ENCODE measurements at places on chromosomes 11 and 22. TPM values are rescaled to one million over a fixed set of nuclear protein-coding genes. Genes with fewer than 3 reads are reported as not detected.

GRAP2 gene
- total RNA-seq = 134 TPM

CABP2 gene
- not detected for total RNA-seq

MPPED1 gene
- not detected for total RNA-seq

VSTM5 gene
- not detected for total RNA-seq

ME3 gene
- total RNA-seq = 1.3 TPM

ANO9 gene
- total RNA-seq = 123 TPM

BAIAP2L2 gene
- 3.6 TPM for total RNA-seq

OR51B4 gene
- total RNA-seq = not detected

DDX25 gene
- not detected for total RNA-seq

CLCF1 gene
- total RNA-seq = 5.4 TPM

CARD16 gene
- total RNA-seq = 56.1 TPM

ARHGAP8 gene
- not detected for total RNA-seq

OR8K5 gene
- total RNA-seq = not detected

FOSL1 gene
- 0.79 TPM for total RNA-seq

KCNE3 gene
- 0.28 TPM for total RNA-seq

IGLL5 gene
- not detected for total RNA-seq

SLC22A6 gene
- total RNA-seq = not detected

PRODH gene
- total RNA-seq = 0.22 TPM

CCDC73 gene
- total RNA-seq = not detected
